ENCODE measurements at places on chromosomes 12 and 14. TPM values are rescaled to one million over a fixed set of nuclear protein-coding genes. Genes with fewer than 3 reads are reported as not detected.

DNA sequence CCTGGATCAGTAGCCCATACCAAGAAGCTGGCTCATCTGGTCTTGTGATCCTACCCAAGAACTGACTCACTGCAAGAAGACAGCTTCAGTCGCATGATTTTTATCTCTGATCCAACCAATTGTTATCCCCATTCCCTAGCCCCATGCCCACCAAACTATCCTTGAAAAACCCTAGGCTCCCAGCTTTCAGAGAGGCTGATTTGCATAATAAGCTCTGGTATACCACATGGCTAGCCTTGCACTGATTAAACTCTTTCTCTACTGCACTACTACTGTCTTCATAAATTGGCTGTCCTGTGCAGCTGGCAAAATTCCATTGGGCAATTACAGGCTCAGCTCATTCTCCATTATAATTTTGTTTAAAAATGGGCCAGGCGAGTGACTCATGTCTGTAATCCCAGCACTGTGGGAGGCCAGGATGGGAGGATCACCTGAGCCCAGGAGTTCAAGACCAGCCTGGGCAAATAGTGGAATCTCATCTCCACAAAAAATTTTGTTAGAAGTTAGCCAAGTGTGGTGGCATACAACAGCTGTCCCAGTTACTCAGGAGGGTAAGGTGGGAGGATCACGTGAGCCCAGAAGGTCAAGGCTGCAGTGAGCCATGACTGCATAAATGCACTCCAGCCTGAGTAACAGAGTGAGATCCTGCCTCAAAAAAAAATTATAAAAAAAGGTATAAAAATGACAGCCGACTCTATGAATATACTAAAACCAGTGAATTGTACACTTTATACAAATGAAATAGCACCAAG, 76.7 kb upstream of the EIF5 start:
- no peak for DNase-seq

DNA sequence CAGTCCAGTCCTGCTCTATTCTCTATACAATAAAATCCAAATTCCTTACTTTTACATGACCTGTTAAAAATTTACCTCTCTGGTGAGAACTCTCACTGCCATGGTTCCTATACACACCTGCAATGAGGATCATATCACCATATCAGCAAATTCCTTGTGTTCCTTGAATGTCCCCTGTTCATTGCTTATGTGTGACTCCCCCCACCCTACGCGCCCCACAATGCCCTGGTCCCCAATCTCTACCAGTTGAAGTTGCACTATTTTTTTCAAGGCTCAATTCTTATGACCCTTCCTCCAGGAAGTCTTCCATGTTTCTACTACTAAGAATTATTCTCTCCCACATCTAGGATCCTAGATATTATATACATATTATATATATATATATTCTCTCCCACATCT, 82.2 kb upstream of the NEDD1 start:
- no peak for DNase-seq

- no peak for DNase-seq
Observed at GRCh38 chr12:38823738-38824137, 81.7 kb downstream of the CPNE8 start.

GRCh38 chr12:29164477-29165393, 15.7 kb downstream of the FAR2 start:
- peak; percentile 19 for DNase-seq

- DNase-seq = no peak
Observed at GRCh38 chr14:25411781-25412757, 362.1 kb upstream of the STXBP6 start.

PLEKHA5 gene
- 10.6 TPM for polyA plus RNA-seq

CMKLR1 gene
- 0.12 TPM for polyA plus RNA-seq

TAS2R8 gene
- not detected for polyA plus RNA-seq

TROAP gene
- 112 TPM for polyA plus RNA-seq
